Endodermal cell (in vitro differentiated cells): ENCODE measurements at places on chromosomes 6 and 20.
A peak's percentile ranks its signal among the peaks of the same experiment; 100 is the strongest.

GRCh38 chr6:106981926-106982325, 7.4 kb upstream of the CD24 start:
- no peak for DNase-seq

DNA sequence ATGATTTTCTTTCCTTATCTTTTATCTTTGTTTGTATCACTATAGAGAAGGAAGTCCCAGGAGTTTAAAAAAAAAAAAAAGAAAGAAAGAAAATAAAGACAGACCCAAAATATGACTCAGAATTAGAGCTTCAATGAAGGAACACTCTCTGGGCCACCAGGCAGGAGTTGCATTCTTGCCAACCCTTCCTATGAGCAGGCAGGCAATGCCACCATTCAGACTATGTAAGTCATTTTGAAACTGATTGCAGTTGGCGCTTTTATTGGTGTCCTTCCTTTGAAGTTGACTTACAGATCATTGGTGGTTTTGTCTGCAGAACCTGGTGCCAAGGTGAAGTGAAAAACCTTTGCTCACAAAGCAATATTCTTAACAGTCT, 50.3 kb downstream of the MYB start:
- DNase-seq: no peak

DNA sequence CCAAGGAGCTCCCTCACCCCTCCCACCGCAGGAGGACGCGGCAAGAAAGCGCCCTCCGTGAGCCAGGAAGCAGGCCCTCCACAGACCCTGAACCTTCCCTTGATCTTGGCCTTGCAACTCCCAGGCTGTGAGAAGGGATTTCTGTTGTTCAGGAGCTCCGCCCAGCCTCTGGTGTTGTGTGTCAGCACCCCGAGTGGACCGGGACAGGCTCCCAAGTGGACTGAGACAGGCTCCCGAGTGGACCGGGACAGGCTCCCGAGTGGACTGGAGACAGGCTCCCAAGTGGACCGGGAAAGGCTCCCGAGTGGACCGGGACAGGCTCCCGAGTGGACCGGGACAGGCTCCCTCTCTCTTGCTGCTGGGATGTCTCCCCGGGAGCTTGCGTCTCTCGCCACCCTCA, 9.3 kb upstream of the NTSR1 start:
- no peak for DNase-seq

DNA sequence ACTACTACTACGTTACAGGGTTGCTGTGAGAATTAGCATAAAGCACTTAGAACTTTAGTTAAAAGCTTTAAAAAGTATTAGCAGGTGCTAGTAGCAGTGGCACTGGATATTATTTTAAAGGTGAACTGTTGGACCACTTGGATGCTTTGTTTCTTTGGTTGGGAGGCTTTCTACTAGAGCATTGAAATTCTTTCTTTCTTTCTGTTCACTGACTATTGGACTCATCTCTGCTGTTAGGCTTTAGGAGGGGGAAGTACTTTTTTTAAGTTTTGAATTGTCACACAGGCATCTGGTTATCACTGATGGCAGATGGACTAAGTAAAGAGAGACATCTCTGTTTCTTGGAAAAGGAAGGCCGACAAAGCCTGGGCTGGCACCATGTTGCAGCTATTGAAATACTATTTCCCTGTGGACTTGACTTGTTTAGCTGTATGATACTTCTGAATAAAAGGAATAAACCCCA, 4.8 kb downstream of the TBPL1 start:
- no peak for DNase-seq

DNA sequence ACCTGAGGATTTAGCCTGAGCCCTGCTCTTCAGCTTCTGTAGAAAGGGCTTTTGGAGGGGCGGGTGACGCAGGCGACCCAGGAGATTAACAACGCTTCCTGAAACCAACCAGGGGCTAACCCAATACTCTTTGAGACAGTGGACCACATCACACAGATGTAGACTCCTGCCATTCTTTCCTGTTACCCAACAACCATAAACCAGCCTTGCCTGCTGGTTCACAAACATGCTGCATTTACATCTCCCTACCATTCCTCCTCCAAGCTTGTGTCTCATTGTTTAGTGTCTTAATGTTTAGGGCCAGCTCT, 28.3 kb downstream of the PPP1R16B start:
- no peak for DNase-seq

- DNase-seq: no peak
Measured at GRCh38 chr6:136149311-136149710, 100.8 kb downstream of the MTFR2 start.

GRCh38 chr6:133891149-133891926, 2.4 kb downstream of the TCF21 start:
- DNase-seq: peak; percentile 84

GRCh38 chr6:111761783-111762312, 111.4 kb downstream of the FYN start:
- no peak for DNase-seq

DNA sequence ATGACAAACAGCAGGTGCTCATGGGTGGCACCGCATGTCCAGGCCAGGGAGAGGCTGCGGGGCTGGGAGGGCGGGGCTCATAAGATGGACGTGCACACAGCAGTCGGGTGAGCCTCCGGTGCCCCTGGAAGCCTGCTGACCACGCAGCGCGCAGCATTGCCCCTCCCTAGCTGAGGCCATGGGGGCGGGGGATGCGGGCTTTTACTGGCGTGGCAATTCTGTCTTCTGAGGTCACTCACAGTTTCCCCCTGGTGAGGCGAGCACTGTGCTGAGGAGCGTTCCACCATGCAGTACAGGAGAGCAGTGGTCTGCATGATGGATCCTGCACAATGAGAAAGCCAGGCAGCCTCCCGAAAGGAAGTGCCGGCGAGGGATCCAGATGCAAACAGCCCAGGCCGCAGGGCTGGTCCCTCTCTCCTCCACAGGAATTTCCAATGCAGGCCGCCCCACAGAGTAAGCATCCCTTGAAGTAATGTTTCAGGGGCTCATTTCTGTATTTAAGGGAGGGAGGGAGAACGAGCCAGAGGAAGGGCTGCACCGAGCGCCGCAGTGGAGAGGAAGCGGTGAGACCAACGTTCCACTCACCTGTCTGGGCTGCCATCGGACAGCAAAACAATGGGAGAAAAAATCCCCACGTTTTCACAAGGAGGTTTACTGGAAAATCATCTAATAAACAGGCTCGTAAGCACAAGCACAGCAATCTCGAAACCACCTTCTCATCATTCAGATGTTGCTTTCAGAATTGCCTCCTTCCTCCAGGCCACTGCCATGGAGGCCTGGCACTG, 56.0 kb downstream of the IRF4 start:
- no peak for DNase-seq

- DNase-seq: no peak
Measured at GRCh38 chr6:105135907-105136430, 43.8 kb downstream of the POPDC3 start.

GRCh38 chr20:59776059-59776603, 157.3 kb downstream of the SYCP2 start:
- peak; percentile 17 for DNase-seq

DNA sequence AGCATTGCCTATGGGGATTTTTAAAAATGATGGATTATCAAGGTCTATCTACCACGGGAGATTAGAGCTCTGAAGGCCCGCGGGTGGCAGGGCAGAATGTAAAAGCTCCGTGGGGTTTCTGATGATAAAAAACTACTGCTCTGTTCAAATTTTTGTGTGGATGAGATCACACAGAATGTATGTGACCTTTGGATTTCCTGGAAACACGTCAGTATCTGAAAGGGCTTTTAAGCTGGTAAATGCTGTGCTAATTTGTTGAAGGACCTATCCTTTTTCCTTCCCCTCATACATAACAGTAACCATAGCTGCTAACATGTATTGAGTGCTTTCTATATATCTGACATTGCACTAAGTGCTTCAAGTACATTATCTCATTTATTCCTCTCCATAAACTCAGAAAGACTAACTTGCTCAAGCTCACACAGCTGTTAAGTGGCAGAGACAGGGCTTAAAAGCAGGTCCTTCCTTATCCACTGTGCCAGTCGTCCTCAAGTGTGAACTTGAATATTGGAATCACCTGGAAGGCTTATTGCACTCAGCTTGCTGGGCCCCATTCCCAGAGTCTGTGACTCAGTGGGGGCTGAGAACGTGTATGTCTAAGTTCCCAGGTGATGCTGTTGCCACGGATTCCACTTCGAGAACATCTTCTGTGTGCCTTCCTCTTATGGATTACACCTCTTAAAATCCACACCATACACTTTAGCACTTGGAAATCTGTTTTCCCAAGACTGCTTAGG, 1.9 kb upstream of the TMEM242 start:
- DNase-seq: no peak

GRCh38 chr6:21522143-21522747, 71.3 kb upstream of the SOX4 start:
- DNase-seq: no peak

- DNase-seq: no peak
Measured at GRCh38 chr20:16953858-16954257, 205.7 kb downstream of the OTOR start.
